ENCODE measurements at places on chromosomes 6 and 20.

GRCh38 chr6:158635427-158636073 lies 9.0 kb downstream of the DYNLT1 start:
- no peak for DNase-seq

DNA sequence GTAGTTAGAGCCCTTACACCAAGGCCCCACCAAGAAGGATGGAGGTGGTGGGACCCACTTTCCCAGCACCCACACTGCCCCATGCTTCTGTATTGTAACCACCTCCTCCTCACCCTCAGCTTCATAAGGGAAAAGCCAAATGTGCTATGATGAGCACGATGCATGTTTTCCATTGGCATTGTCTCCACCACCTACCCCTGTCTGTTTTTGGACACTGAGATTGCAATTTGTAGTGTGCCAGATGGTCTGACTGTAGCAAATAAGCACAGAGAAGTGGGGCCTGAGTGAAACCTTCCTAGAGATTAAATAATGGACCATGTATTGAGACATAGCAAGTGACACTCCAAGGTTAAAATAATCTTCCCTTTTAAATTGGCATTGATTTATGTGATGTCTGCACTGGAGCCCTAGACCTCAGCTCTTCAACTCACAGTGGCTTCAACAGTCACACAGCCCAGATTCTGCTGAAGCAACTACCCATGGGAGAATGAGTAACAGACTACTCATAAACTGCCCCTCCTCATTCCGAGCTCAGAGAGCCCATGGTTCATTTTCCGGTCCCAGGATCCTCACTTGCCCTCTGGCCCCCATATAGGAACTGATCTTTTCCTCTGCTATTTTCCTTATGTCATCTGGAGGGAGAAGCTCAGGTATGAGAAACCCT lies 177.9 kb downstream of the COL9A1 start:
- no peak for DNase-seq

DNA sequence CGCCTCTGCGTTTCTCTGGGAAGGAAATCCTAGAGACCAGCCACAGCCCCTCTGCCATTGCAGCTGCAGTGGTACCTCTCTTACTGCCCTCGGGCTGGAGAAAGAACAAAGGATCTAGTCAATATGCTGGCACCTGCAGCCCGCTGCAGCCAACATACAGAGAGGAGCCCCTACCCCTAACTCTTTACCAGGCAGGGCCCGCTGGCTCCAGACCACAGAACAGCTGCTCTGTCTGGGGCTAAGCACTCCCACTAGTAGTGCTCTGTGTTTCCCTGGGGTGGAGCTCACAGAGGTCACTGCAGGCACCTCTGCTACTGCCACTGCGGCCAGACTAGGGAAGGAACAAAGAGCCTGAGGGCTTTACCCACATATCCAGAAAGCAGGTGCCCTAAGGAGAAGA lies 93.8 kb upstream of the IMPG1 start:
- DNase-seq: no peak

- no peak for DNase-seq
Observed at GRCh38 chr6:146870760-146871159, 272.0 kb downstream of the ADGB start.

GRCh38 chr6:130385064-130385695 lies 19.4 kb downstream of the TMEM200A start:
- no peak for DNase-seq

GRCh38 chr6:109204511-109204910 lies 109.2 kb downstream of the CEP57L1 start:
- DNase-seq: no peak
